ENCODE measurements at places on chromosomes 4 and X.

GRCh38 chr4:59517007-59517406 lies 1683.1 kb upstream of the ADGRL3 start:
- no peak for DNase-seq

DNA sequence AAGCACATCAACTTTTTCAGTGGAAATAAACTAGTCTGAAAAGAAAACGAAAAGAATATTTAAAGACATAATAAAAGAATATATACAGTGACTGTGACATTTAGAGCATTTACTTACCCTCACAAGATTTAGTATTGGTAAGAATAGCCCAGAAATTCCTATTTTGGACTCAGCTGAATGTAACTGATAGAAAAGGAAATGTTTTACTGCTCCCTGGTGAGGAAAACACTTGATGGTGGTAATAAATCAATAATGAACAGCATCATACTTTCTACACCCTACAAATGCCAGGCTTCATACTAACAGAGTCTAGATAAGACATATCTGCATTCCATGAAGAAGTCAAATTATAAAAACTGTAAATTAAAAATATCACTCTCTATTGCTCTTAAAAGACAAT lies 753.5 kb upstream of the PCDH10 start:
- no peak for DNase-seq

GRCh38 chr4:162461952-162462351 lies 298.2 kb upstream of the FSTL5 start:
- no peak for DNase-seq

DNA sequence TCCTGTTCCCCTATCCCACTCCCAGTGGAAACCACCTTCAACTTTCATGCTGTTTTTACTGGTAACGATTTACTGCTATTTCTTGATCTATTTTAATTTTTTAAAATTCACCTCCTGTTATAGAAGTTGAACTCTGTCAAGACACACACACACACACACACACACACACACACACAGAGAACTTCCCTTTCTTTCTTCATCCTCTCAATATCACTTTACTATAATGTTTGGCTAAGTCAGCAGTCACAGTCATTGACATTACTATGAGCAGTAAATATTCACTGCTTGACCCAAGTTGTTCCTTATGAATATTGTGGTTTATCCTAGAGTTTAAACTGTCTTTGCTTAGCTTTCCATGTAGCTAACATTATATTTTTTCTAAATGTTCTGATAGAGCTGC lies 24.0 kb upstream of the SGMS2 start:
- no peak for DNase-seq

GRCh38 chr4:177879851-177880250 lies 437.6 kb upstream of the AGA start:
- no peak for DNase-seq

DNA sequence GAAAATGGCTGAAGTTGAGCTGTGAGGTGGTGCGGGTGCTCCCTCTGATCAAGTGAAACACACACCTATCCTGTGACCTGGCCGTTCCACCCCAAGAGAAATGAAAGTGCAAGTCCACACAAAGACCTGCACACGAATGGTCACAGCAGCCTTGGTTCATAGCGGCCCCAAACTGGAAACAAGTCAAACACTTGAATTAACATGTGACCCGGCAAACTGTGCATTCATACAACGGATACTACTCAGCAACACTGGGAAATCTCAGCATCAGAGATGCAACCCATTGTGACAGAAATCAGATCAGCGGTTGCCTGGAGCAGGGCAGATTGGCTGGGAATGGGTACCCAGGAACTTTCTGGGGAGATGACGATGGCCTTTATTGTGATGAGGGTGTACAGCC lies 7.6 kb downstream of the G6PD start:
- DNase-seq, result no peak

- no peak for DNase-seq
Observed at GRCh38 chrX:71251466-71251973, 2.4 kb downstream of the ZMYM3 start.

DNA sequence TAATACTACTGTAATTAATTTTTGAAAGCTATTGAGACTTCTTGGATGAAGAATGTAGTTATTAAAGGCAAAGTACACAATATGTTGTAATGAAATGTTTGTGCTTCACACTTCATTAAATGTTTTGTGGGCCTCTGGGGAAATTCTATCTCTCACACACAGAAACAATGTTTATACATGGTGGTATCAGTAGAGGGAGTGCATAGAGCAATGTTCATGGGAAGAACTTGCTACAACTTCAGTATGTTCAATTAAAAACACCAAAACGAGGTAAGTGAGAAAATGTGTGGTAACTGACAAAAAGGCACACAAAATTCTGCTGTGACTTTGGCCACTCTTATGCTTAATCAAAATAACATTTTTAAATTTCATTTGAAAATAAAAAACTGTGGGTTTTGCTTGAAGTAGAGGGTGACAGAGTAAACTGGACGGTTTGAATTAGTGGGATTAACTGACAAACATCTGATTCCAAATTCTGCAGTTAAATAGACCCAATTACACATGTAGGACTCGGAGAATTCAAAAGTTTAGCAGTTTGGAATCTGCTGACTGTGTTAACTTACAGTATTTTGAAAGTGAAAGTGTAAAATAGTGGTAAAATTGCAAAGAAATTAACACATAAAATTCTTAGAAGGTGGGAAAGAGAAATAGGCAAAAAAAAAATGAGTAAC lies 111.4 kb upstream of the TTC29 start:
- no peak for DNase-seq

- DNase-seq, result no peak
Observed at GRCh38 chr4:8876982-8877779, 5.5 kb upstream of the HMX1 start.

DNA sequence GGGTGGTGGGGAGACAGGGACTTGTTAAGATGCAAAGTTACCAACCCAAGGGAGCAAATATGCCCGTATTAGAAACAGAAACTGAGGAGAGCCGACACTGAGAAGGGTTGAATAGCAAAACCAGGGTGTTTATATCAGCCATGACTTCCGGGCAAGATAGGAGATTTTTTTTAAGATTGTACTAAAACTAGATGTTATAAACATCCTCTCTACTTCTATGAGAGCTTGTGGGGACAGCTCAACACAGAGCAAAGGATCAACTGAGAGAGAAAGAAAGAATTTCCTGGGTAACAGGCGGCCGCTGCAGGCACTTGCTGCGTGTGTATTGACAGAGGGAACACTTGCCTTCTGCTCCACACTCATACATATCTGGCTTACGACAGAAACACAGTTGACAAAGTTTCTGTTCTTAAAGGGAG lies 49.1 kb upstream of the FBXW7 start:
- DNase-seq, result no peak

GRCh38 chr4:42320822-42321388 lies 76.4 kb upstream of the SHISA3 start:
- no peak for DNase-seq

- DNase-seq, result no peak
Observed at GRCh38 chrX:110985470-110985869, 110.5 kb upstream of the PAK3 start.

- no peak for DNase-seq
Observed at GRCh38 chrX:42422961-42423360, 355.0 kb downstream of the PPP1R2C start.

- DNase-seq, result no peak
Observed at GRCh38 chr4:104446431-104447278, 48.0 kb downstream of the CXXC4 start.

DNA sequence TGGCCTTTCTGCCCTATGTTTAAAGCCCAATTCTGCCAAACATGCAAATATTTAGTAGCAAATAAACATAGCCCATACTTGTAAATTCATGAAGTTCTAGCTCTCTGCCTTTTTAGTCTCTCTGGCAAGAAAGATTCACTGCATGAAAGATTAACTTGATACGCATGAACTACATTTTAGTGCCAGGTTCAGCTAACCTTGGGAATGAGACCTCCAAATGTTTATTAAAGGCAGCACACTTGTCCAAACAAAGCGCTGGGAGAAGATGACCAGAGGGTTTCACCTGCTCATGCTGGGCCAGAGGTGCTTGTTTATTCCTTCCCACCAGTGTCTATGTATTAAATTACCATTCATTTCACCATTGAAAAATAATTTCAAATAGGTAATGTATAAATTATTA lies 44.5 kb upstream of the IL1RAPL1 start:
- DNase-seq, result no peak

GRCh38 chr4:163448540-163449203 lies 24.9 kb downstream of the TKTL2 start:
- DNase-seq, result no peak

DNA sequence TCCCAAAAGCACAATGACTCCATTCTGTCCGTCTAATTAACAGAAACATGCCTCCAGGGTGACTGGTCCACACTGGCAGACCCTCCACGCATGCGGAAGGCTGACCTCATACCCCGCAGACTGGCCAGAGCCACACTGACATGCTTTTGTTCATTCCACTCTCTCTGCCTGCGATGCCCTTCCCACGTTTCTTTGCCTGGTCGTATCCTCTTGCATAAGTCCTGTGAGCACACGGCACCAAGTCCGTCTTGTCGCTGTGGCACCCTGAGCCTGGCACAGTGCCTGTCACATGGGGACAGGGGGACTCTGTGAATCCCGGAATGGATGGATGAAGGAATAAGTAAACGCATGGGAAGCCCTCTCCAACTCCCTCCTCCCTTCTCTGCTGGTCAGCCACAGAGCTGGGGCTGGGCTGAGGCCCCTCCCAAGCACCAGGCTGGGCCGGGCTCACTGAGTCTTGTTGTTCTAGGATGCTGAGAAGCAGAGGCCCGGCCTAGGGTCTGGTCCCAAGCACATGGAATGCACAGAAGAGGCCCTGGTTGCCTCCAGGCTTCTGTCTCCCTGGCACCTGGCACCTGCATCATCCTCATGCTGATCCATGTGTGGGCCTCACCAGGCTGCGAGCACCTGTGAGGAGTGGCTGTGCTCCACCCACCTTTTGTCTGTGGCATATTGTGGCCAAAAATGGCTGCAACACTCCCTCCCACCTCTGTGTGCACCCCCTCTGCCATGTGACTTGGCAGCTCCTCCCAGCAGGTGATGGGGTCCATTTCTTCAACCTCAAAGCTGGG lies 38.9 kb upstream of the C4orf50 start:
- no peak for DNase-seq

- no peak for DNase-seq
Observed at GRCh38 chr4:169618986-169619385, 1.4 kb upstream of the CLCN3 start.

DNA sequence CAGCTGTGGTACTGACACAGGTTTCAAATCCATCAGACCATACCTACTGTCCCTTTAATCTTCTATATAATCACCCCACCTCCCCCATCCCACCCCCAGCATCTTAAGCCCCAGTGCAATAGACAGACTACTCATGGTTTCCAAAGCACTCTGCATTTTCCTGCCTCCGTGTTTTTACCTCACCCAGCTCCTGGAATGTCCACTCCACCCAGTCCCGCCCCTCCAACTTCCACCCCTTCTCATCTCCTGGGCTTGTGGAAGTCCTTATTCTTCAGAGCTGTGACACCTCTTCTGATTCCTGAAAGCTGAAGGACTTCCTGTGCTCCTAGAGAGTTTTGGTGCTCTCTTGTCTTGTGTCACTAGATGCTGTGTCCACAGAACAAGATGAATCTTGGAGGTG lies 94.3 kb downstream of the EFNB1 start:
- DNase-seq, result no peak

DNA sequence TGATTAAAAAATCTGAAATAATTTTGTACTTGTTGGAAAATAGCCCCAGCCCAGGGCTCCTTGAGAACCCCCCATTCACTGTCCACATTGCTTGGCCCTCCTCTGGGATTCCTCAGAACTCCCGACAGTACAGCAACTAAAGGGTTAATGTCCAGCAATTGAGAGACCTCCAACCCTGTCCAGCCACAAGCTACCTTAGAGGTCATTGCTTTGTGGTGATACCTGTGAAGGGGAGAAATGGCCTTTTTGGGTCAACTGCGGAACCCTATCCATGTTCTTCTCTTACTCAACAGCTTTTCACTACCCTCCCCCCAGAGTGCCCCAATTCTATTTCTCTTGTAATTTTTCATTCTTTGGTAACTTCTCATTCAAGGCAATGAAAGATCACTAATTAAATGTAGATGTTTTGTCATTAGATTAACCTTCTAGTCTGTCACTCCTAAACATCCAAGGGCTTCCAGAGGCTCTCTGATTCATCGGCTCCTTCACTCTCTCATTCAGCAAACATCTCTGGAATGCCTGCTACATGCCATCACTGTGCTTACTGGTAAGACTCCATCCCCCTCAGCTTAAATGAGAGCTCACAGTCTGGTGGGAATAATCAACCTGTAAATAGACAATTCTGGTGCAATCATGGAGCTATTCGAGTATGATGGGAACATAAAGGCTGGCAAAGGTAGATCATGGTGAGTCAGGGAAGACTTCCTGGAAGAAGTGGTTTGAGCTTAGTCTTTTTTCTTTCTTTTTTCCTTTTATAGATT lies 241.4 kb upstream of the PGRMC2 start:
- peak; percentile 98 for DNase-seq

DNA sequence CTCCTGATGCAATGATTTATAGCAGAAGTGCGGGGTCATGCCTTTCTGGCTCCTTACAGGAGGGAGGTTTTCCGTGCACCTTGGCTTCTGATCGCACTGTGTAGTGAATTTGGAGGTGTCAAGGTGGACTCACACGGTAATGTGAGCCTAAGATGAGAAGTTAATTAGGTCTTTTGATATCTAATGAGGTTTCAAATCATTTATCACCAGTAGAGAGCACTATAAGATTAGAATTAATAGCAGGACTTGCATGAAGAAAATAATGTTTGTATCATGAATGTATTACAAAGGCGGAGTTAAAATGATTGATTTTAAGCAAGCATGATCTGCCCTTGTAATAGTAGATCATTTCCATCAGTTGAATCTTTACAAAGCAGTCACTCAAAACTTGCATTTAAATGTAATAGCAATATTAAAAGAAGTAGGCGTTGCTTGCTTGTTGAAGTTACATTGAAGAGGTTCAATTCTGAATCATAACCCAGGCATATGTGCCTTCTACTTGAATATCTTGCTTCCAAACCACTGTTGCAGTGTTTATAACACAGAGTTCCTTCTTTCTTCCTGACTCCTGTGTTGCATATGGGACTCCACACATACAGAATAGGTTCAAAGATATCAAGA lies 152.1 kb downstream of the FMR1NB start:
- DNase-seq, result no peak

DNA sequence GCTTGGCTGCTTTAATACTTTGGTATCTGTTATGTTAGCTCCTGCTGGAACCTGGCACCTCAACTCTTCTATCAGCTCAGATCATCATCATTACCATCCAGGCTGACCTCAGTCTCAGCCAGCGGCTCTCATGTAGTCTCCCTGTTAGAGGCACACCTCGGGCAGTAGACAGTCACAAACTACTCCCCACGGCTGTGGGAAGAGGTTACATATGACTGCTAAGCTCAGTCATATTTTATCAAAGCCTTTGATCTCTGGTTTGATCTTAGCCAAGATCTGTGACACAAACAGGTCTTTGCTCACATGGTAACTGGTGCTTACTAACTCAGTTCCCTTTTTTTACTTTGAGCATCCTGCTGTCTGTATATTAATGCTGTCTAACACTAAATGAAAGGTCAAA lies 384.9 kb downstream of the CENPC start:
- DNase-seq, result no peak

DNA sequence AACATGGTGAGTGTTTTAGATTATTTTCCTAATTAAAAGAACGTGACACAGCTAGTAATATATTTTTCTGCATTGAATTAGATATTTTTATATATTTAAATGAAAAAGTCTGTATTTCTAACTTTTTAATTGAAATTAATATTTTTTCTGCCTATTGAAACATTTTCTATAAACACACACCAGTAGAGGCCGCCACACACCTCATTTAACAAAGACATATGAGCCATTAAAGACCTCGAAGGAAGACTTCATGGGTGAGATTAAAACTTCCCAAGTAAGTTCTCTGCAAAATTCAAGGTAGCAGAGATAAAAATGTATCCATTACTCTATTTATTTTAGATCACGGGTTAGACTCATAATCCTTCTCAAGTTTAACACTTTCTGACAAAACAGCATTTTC lies 8.3 kb downstream of the SLITRK2 start:
- no peak for DNase-seq
